ENCODE measurements at places on chromosomes 11 and 22.

DNA sequence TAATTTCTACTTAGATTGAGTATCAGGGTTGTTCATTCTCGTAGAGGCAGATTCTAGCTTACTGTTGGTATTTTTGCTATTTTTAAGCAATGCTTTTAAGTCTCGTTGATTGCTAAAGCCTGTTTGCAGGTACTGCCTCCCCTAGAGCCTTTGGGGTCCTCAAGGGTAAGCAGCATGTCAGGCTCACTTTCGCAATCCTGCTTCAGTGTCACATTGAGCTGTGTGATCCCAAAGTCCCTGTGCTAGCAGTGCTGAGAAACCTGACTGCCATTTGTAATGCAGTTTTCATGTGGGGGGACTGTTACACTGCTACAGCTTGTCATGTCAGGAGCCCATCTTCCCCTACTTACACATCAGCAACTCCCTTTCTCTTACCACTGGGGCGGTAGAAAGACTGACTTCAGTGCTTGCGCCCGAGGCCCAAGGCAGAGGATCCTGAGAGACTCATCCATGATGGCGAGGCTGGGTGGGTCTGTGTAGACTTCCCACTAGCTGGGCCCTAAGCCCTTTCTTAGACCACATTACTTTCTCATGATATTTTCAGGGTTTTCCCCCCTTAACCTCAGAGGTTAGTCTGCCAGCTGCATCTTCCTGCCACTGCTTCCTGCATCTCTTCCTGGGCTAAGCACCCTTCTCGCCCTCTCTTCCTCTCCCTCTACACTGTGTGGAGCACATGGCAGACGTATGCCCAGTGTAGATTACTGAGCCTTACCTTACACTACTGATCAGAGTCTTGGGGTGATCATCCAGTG, 40.8 kb upstream of the ST14 start:
- DNase-seq, result no peak

DNA sequence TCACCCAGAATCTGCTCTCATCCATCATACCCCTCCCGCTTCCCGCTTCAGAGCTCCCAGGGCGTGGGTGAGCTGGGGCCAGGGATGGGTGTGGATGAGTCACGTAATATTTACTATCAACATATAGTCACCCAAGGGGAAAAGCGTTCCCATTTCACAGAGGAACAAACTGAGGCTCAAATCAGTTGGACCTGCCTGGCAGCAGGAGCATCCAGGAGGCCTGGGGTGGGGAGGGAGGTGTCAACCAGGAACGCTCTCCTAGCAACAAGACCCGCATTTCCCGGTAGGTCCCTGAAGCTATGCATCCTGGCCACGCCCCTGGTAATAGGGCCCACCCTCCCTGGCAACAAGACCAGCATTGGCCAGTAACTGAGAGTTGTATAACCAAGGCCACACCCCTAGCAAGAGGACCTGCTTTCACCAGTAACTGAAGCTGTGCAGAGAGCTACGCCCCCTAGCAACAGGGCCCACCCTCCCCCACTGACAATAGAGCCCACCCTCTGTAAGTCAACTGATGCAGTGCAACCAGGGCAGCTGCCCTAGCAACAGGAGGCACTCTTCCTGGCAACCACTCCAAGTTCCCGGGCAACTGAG, 32.7 kb upstream of the TXNRD2 start:
- DNase-seq, result no peak

- DNase-seq, result no peak
Observed at GRCh38 chr11:24885580-24886173, 388.8 kb downstream of the LUZP2 start.

DNA sequence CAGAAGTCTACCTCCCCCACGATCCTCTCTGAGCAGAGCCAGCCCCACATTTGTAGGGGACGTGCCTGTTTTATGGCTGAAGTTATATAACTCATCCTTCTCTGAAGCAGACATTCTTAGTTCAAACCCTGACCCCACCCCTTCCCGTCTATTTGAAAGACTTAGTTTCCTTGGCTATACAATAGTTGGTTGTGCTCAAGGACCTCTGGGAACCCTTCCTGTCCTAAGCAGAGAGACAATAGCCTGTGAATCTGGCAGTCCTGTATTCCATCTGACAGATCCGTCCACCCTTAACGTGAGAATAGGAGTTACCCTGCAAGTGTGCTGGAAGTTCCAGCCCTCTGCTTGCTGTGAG, 75.2 kb downstream of the MN1 start:
- DNase-seq, result no peak

GRCh38 chr11:68904248-68904847, 657 bp downstream of the IGHMBP2 start:
- DNase-seq, result no peak

GRCh38 chr11:30617762-30618161, 31.6 kb upstream of the MPPED2 start:
- DNase-seq, result no peak

DNA sequence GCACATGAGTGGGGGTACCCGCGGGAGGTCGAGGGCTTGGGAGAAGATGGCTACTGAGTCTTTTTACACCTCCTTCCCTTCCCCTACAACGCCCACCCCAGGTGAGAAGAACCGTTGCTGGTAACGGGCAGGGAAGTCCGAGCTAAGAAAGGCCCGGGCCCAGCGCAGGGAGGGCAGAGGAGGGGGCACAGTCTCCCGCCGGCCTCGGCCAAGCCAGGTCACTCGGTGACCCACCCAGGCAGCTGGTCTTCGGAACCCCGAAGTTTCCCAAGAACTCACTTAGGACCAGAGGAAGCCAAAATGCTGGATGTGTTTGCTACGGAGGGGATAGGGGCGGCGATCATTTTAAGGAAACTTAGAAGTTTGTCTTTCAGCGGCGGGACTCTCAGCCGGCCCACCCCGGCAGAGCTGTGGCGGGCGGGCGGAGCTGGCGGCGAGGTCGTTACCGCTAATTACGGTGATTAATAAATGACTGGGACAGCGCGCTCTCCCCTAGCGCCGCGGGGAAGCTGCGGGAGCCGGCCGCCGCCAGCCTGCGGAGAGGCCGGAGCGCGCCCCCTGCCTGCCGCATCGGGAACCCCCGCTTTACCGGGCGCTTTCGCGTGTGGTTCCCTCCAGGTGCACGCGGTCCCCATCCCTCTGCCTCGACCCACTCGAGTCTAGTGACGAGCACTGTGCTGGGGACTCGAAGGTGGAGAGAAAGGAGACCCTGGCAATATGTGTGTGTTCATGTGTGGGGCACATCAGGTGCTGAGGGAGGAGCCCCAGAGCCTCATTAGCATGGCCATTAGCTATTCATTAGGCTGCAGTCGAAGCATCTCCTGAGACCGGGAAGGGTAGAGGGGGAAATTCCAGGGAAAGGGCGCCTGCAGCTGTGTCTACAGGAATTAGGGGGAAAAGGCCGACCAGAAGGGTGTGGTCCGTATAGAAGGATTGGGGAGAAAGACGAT, 945 bp downstream of the ROBO3 start:
- DNase-seq, result no peak

- no peak for DNase-seq
Observed at GRCh38 chr11:15965562-15966250, 390.6 kb downstream of the SOX6 start.

DNA sequence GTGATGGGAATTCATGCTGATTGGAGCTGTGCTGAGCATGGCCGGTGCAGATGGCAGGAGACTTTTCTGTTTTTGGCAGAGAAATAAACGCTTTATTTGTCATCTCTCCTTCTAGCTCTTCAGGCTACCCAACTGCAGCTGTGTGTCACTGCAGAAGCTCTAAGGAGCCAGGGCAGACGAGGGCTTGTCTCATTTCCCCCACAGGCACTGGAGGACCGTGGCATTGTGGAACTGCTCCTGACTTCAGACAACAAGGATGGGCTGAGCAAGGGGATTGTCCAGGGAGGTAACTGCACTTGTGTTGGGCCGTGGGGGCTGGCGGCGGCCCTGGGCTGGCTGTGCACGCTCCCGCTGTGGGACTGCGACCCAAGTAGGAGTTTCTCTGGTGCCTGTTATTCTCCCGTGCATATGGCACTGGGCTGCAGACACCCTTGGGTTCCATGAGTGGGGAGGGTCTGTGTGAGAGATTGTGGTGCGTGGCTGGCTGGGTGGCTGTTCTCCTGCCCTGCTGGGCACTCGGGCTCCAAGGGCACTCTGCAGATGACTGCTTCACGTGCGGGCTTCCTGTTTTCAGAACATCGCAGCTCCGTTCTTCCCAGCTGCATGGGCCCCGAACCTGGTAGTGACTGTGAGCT, 27.2 kb downstream of the GLB1L2 start:
- DNase-seq, result peak; percentile 27

GRCh38 chr11:66181632-66182315, 86.7 kb upstream of the RAB1B start:
- no peak for DNase-seq

DNA sequence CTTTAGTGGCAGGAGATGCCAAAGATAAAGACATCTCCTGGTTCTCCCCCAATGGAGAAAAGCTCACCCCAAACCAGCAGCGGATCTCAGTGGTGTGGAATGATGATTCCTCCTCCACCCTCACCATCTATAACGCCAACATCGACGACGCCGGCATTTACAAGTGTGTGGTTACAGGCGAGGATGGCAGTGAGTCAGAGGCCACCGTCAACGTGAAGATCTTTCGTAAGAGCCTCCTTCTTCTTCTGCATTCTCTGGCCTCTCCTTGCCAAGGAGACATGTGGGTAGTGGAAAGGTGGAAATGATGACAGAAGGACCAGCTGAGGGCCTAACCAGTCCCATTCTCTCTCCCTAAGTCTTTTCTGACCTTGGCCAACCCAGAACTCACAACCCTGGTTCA, 110.1 kb upstream of the TTC12 start:
- no peak for DNase-seq

- no peak for DNase-seq
Observed at GRCh38 chr11:95296165-95296564, 65.2 kb upstream of the SESN3 start.

DNA sequence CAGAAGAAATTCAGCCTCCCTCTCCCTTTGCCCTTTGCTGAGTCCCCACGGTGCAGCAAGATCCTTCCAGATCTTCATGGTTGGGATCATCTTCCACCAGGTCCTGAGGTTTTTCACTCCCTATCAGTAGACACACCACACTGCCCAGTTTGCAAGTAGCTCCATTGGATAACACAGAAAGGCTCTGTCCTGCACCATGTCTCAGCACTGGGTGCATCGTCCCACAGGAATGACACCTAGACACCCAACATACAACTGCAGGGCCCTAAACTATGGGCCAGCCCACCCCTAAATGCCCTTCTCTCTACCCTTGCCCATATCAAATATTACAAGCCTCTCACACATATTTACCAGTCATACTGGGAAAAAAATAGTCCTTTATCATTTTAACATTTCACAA, 9.4 kb downstream of the KLHL22 start:
- no peak for DNase-seq

GRCh38 chr22:20632082-20632481, 124.7 kb downstream of the MED15 start:
- no peak for DNase-seq

GRCh38 chr22:46162285-46162684, 12.0 kb downstream of the PPARA start:
- no peak for DNase-seq

DNA sequence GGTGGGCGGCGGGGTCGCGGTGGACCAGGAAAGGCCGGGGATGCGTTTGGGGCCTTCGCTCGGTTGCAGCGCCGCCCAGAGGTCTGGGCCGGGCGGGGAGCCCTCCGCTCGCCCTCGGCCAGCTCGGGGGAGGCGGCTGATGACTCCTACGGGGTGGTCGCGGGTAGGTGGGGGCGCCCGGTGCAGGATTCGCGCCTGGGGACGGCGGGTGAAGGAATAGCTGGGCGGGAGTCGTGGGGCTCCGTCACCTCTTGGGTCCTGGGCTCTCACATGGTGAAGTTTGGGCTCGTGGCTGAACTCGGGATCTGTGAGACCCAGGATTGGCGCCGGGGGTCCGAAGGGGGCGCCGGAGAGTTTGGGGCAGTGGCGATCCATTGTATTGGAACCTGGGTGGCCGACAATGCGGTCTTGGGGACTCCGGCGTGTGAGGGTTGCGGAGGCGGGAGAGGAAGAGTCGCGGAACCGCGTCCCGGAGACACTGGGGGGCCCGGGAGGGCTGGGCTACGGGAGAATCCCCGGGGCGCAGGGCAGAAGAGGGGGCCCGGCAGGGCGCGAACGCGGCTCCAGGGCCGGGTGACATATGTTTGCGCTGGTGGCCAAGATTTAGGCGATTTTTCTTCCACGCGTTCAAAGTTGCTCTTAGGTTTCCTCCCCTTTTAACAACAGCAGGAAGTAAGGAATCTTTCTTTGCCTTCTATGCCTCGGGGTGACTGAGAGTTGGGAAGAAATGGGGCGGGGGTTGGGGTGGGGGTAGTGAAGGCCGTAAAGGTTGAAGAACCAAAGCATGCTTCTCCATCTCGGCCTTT, 935 bp downstream of the QSER1 start:
- DNase-seq, result peak; percentile 75

DNA sequence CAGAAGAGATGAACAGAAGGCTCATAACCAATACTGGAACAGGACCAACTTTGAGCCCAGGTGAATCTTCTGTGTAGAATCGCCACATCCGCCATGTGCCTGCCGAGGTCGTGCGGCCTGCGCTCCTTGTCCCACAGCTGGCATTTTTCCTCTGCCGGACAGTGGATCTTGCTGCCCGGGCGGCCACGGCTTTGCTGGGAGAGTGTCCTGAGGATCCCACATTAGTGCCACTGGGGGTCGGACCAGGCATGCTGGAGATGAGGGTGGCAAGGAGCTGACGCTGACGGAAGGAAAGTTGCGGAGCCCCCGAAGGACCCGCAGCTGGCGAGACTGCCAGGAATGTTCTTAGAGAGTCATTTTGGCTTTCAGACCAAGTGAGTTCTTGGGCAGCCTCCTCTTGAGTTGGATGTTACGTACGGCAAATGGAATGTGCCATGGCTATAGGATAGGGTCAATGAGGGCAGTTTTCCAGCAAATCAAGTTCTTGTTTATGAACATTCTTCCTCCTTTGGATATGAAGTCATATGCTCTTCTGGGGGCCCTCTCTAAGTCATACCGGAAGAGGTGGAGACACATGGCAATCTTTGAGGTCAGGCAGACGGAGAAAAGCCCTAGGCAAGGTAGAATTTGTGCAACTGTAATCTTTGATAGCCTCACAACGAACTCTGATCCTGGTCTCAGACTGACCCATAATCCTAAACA, 57.4 kb upstream of the NUP160 start:
- DNase-seq, result no peak

- DNase-seq, result no peak
Observed at GRCh38 chr11:104370478-104370877, 206.5 kb upstream of the PDGFD start.

- DNase-seq, result no peak
Observed at GRCh38 chr22:44396727-44397722, 84.3 kb upstream of the SHISAL1 start.

GRCh38 chr11:126832387-126832786, 168.2 kb downstream of the KIRREL3 start:
- DNase-seq, result no peak

GRCh38 chr22:25110846-25111578, 88.6 kb upstream of the CRYBB3 start:
- DNase-seq, result no peak

DNA sequence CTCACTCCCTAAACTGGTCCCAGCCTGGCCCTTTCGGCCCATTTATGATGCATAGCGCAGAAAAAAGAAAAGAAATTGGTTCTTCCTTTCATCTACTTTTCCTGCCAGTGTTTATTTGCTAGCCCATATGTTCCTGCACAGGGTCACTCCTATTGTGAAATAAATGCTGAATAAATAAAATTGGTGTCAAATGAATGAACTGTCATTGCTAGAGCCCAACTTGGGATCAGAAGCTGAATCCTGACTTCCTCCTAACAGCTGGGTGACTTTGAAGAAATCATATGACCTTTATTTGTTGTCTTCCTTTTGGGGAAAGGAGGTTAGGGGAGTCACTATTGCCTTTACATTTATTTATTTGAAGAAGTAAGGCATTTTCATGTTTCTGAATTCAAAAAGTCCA, 92.0 kb downstream of the PRR5L start:
- DNase-seq, result no peak

GRCh38 chr22:42188808-42189447, 58.3 kb upstream of the CYP2D6 start:
- no peak for DNase-seq

All from Right ventricle myocardium inferior (tissue), 1 donor.